Hypothalamus (tissue), 51 donors: ENCODE measurements at places on chromosomes 3 and 15.
A peak's percentile ranks its signal among the peaks of the same experiment; 100 is the strongest.

DNA sequence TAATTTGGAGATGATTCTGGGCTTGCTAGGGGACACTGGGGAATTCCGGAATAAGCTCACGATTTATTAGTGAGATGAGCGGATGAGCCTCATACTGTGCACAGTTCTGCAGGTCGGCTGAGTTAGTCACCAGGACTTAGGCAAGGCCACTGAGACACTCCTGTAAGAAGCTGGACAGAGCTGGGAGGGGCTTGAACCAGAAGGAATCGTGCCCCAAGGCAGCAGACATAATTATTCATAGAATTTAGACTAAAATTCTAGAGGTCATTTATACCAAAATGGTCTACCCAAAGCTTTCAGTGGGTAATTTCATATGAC, 121.4 kb downstream of the VGLL4 start:
- no peak for DNase-seq

DNA sequence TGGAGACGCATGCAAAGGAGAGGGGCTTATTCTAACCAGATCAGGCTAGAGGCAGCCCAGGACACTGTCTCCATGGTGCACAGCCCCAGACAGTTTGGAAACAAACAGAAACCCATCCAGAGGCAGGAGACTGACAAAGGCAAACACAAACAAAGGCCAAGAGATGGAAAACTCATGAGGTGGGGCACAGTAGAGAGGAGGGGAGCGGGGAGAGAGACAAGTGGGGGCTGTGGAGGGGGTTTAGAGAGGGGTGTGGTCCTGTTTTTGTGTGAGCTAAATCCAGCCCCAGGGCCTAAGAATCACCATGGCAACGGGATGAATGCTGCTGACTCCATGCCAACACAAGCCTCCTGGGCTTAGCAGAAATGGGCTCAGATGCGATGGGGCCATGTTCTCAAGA, 32.3 kb downstream of the PARP16 start:
- no peak for DNase-seq

DNA sequence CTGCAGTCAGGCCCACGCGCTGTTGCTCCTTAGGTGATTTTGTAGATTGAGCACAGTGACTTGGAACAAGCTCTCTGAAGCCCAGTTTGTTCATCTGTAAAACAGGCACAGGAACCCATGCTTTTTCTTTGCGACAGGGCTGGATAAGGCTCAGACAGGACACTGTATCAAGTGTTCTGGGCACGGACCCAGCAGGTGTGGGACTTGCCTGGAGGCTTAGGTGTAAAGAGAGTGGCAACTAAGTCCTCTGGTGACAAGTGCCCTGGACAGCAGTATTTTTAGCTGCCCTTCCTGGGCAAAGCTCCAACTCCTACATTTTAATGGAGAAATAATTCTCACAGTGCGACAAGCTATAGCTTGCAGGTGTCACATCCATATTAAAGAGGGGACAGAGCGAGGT, 32.2 kb downstream of the CD276 start:
- no peak for DNase-seq

- DNase-seq: no peak
Observed at GRCh38 chr3:122025296-122025695, 3.2 kb upstream of the ILDR1 start.

DNA sequence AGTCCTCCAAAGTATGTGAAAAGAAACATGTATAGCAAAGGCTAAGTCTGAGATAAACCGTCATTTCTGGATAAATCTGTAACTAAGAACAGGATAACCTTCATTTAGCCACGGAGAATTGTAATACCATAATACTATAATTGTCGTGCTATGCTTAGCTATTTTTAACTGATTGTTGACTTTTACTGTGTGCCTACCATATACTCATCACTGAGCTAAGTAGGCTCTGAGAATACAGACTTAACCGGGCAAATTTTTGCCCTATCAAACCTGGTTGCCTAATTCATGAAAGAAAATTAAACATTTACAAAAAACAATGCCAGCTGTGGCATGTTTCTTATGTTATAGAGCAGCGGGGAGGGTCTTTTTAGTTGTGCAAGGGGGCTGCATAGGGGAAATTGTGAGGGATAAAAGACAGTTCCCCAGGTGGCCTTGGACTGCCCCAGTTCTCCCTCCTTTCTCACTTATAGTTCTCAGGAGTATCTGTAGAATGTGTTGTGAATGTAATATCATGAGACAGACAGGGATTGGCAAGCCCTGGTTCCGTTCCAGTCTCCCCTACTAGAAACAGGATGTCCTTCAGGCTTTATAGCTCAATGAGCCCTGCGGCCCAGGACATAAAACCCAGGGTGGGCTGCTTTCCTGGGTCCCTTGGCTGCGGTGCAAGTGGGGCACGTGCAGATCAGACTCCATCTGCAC, 318.5 kb downstream of the GBE1 start:
- DNase-seq: no peak

- DNase-seq: no peak
Observed at GRCh38 chr3:45612918-45613602, 18.5 kb downstream of the LIMD1 start.

GRCh38 chr3:183244219-183244618, 8.8 kb upstream of the B3GNT5 start:
- DNase-seq: no peak

DNA sequence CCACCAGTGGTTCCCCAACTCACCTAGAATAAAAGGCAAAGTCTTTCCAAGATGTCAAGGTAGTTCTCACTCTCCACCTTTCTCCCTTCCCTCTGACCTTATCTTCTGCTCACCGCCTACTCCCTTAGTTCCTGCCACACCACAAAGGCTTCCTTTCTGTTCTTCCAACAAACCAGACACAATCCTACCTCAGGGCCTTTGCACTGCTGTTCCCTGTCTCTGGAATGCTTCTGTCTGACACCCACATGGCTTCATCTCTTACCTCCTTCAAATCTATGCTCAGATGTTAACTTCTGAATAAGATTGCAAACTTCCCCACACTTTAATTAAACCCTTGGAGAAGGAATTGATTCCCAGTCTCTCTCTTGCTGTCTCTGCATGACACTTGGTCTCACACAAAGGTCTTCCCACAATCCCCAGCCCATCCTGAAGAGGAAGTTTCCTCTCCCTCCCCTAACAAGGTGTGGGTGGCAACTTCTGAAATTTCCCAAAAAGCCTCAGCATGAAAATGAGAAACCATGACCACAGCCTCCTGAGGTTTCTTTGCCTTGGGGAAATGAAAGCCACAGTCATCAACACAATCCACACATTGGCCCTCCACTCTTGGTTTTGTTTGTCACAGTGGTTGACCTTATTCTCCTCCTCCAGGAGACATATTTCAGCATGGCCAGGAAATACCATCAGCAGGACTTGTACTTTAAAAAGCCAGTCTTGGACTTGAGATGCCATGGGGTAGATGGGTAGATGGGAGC, 3.0 kb upstream of the RYK start:
- no peak for DNase-seq

- no peak for DNase-seq
Observed at GRCh38 chr3:142276781-142277180, 51.4 kb upstream of the GK5 start.

GRCh38 chr3:172658344-172659245, 52.3 kb downstream of the NCEH1 start:
- DNase-seq: no peak

- DNase-seq: no peak
Observed at GRCh38 chr3:174873832-174874657, 14.9 kb downstream of the NAALADL2 start.

DNA sequence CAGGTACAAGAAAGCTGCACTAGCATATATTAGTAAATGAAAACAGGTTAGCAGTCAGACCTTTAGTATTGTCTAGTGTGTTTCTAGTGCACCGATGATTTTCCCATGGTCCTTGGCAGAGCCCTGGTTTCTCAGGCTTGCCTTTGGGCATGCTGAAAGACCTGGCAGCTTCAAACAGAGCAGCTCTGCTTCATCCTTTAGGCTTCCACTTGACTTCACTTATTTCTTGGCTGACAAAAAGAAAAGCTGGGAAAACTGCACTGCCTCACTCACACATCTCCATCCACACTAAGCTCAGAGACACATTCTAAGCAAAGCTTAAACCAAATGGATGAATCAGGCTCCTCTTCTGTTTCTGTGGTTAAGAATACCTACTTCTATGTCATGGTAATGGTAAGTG, 374.8 kb upstream of the PDZRN3 start:
- peak; percentile 14 for DNase-seq

DNA sequence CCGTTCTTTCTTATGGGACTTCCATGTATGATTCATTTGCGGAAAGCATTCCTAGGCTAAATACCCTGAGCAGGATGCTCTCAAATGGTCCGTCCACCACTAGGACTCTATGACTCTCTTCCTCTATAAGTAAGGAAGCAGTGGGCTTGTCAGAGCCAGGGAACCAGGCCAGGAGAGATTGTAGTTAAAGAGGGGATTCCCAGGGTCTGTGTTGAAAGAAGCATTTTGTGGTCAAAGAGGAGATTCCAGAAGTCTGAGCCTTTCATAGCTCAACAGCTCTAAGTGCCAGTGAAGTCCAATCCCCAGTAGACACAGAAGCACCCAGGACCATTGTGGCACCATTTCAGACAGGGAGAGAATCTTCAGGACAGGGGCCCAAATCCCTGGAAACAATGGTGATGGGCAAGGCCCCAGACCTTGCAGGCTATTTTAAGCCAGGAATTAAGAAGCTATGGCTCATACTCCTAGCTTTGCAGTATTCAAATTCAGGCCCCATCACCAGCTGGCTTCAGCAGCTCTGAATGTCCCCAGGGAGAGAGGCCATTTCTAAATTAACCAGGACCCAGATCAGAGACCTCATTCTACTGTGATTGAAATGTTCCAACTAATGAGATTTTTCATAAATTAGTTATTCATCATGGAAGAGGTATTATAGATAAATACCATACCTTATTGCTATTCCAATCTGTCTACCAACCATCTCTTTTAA, 81.7 kb downstream of the CD47 start:
- no peak for DNase-seq

DNA sequence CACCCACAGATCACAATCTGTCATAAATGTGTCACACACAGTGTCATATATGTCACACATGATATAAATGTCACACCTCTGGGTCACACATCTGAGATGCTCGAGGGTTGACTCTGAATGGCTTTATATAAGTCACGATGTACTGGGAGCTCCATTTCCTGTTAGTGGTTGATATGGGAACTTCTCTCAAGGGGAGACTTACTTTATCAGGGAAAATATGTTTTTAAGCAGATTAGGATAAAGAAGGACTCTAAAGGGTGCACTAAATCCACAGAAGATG, 83.9 kb upstream of the MEF2A start:
- no peak for DNase-seq

GRCh38 chr3:11774296-11774877, 72.3 kb downstream of the TAMM41 start:
- no peak for DNase-seq

GRCh38 chr3:119669906-119670570, 7.2 kb downstream of the COX17 start:
- no peak for DNase-seq

- DNase-seq: peak; percentile 33
Observed at GRCh38 chr3:50450209-50450921, 53.1 kb downstream of the CACNA2D2 start.

DNA sequence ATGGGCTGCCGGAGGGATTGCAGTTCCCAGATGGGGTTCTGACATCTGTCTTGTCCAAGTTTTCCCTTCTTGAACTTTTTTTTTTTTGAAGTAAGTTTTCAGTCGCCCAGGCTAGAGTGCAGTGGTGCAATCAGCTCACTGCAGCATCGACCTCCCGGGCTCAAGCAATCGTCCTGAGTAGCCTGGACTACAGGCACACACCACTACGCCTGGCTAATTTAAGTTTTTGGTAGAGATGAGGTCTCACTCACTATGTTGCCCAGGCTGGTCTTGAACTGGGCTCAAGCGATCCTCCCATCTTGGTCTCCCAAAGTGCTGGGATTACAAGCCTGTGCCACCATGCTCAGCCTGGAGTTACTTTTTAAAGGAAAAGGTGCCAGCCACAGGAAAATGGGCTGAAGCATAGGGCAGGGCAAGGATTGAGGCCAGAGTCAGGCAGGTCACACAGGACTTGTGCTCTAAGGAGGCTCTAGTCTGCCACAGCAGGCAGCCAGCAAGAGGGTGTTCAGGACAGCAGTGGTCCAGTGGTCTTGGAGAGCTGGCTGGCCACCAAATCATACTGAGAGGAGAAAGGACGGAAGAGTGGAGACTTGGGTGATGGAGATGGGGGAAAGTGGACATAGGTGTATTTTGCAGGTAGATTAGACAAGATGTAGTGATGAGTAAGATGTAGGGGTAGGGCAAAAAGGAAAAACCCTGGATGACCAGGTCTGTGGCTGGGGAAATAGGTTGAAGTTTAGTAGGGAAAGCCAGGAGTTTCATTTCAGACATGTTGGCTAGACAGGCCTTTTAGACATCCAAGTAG, 6.0 kb upstream of the PODXL2 start:
- DNase-seq: no peak

DNA sequence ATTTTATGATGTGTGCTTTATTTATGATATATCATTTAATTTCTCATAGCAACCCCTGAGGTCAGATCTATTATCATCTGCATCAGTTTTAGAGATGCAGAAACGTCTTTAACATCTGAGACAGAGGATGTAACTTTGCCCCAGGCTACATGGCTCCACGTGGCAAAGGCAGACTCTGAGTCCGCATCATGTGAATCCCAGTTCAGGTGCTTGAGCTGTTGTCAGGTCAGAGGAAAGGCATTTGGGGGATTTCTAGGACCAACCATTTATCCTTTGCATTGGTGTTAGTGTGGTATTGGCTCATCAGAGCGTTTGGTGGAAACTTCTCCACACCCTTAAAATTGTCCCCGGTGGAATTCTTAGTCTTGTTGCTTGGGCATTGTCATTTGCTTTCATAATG, 10.8 kb downstream of the CACNA2D3 start:
- no peak for DNase-seq
